ENCODE measurements at places on chromosomes 12 and 14.

GRCh38 chr14:22319526-22320361 is 269.3 kb downstream of the DAD1 start:
- ATAC-seq: peak; percentile 87

DNA sequence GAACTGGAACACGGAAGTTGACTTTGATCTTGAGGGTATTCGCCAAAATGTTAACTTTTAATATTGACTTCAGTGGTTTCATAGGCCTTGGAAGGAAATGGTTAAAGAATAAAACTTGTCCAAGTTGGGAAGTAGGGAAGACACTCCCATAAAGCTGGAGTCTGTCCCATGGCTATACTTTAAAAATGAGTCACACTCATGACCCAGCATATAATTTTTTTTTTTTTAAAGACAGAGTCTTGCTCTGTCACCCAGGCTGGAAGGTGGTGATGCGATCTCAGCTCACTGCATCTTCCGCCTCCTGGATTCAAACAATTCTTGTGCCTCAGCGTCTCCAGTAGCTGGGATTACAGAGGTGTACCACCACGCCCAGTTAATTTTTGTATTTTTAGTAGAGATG is 19.6 kb downstream of the TMPRSS12 start:
- ATAC-seq: peak; percentile 72

DNA sequence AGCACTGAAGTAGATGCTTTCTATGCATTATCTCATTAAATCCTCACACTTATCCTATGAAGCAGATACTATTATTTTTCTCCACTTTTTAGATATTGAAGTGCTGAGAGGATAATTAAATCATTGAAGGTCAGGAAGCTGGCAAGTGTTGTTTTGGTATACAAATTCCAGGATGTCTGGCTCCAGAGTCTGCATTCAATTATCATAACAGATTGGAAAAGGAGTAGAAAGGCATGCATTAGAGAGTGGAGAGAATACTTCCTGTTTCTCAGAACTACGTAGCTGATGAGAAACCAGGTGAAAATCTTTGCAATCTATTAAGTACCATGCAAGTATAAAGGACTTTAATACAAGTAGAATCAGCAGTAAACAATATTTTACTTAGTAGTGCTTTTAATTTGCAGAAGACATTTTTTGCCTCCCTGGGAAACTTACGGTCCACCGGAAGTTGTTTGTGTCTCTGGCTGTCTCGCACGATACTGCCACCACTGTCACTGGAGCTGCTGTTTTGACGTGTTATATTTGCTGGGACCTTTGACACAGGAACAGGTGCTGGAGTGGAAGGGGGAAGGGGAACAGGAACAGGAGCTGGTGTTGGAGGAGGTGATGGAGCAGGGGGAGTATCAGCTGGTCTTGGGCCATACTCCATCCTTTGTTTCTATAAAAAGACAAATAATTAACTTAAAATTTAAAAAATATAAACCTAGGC is 158.0 kb downstream of the EPS8 start:
- ATAC-seq: peak; percentile 33

GRCh38 chr12:68853396-68854077 is 45.6 kb downstream of the MDM2 start:
- no peak for ATAC-seq

DNA sequence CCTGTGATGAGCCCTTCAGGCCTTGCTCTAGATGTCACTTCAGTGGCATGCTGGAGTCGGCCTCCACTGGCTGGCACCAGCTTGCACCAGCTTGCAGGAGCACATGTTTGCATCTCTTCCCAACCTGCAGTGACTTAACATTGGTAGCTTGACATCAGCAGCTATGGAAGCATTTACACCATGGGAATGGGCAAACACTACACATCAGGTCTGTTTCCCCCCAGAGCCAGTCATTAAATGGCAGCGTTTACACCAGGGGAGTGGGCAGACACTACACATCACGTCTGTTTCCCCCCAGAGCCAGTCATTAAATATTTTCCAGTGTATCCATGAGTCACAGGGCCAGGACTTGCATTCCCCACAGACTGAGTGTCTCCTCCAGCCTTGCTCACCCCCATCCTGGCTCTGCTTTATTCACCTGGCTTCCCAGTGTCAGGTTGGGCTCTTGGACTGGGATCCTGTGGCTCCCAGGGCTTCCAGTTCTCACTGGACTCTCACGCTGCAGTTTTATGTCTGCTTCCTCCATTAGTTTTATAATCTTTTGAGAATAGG is 51.6 kb upstream of the VRK1 start:
- no peak for ATAC-seq

- no peak for ATAC-seq
Measured at GRCh38 chr12:125509195-125509594, 444.0 kb downstream of the AACS start.

DNA sequence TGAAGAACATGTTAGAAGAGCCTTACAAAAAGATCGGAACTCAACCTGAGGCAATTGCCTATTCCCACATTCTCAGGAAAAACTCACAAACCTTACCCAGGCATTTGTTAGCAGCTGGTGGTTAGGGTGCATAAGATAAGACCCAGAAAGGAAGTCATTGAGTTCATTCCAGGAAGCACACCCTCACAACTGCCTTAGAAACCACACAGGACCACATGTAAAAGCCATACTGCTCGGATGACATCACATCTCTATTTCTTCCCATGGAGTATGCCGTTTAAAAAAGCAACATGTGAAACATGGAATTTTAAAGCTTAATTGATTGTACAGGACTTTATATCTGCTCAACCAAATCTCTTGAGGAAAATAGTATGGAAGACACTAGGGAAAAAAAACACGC is 411.2 kb downstream of the DAD1 start:
- no peak for ATAC-seq

- ATAC-seq: peak; percentile 47
Measured at GRCh38 chr14:99522457-99522891, 41.3 kb downstream of the CCNK start.

DNA sequence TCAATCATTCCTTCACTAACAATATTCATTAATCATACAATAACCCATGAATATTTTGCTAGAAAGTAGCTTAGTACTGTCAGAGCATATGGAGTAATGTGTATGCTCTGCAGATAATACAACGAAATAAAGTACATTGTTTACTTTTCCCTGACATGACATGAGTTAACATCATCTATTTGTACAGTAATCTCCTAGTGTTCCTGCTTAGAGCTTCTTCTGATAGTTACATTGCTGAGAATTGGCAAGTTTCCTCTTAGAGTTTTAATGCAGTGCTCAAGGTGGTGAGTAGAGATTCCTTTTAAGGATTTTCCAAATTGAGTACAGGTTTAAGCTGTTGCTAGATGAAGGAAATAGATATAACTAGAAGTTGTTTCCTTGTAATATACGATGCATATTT is 164.5 kb upstream of the NPAS3 start:
- no peak for ATAC-seq

DNA sequence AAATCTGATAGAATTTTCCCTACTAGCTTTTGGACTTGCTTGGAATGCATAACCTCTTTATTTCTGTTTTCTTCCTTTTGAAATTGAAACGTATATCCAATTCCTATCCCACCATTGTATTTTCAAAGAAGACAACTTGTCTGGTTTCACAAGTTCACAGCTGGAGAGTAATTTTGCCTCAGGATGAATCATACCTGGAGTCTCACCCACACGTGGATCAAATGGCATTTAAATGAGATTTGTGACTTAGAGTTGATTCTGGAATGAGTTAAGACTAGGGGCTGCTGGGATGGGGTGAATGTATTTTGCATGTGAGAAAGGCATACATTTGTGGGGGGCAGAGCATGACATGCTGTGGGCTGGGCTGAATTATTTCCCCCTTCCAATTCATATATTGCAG is 516.5 kb upstream of the MGAT4C start:
- no peak for ATAC-seq

GRCh38 chr14:81449576-81449975 is 49.5 kb upstream of the STON2 start:
- ATAC-seq: no peak

DNA sequence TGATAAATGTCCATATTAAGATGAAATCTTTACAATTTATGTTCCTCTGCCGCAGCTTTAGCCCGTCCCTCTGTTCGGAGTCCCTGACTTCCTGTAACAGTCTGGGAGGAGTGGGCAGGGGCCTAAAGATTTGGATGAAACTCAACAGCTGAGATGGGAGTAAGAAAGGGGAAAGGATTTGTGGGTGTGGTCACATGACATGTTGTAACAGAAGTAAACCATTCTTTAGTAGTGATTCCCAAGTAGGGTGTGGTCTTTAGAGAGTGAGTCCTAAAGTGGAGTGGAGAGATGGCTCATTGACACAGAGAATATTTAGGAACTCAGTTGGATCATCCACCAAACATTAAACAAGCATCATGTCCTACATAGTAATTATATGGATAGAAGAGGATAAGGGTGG is 12.9 kb downstream of the TMEM117 start:
- ATAC-seq: no peak

DNA sequence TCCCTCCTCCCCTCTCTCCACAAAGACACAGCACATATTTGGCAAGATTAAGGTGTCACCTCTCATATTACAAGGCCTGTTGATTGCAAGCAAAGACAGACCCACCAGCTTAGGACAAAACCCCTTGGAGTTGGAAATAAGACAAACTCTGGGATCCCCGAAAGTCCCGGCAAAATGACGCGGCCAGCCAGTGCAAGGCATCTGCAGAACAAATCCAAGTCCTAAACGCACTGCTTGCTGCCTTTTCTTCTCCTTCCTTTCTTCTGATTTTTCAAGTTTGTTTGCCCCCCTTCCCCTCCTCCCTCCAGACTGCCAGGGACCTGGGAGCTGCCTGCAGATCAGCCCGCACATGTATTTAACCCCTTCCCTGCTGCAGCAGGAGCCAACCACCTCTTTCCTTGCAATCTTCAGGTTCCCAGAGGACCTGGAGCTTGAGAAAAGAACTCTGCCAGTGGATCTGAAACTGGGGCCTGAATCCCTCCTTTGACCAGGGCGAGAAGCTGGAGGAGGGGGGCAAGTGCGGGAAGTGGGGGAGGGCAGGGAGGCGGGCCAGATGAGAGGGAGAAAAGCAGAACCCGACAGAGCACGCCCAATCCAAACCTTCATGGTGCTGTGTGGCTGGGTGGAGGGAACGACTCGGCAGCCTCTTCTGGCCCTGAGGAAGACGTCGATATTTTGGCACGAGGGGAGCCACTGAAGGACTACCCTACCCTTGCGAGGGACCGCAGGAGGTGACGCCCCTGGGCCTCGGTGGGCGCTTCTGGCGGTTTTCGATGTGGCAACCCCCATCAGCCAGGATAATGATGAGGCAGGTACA is 2.0 kb upstream of the NTF3 start:
- no peak for ATAC-seq

- ATAC-seq: no peak
Measured at GRCh38 chr14:65267856-65268255, 144.7 kb upstream of the FUT8 start.

- no peak for ATAC-seq
Measured at GRCh38 chr14:35740215-35740614, 68.9 kb downstream of the RALGAPA1 start.

DNA sequence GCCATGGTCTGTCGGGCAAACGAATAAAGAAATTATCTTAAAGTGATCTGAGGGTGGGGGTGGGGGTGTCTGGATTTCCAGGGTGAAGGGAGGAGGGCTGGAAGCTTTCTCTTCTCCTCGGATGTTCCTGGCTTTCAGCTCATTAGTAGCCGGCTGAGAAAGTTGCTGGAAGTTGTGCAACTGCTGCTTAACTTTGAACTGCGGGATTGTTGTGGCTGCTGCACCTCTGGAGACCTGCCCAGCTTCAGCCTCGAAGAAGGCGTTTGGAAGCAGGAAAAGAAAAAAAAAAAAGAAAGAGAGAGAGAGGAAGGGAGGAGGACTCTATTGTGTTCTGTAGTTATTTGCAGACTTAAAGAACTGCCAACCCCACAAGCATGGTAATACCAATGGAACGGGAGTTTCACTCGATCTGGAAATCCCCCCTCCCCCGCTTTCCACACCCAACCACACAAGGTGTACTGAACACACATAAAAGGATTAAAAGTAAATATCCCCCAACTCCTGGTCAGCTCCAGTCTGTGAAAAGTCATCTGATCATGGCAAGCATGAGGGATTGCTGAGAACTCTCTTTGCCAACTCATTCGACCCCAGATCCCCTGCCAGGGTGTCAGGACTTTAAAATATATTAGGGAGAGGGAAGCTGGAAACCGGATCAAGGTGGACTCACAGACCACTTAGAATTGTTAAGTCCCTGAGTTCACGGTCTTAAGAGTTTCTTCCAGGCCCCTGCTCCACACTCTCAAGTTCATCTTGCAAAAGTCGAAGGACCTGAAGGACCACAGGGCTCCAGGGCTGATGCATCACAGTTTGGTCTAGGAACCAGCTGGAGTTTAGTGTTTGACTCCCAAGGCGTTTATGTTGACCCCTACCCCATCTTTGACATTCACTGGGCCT is at the start of gene RASSF9:
Gene RASSF9 (minus strand): TSS at position 213 of the 894 bp plus-strand sequence. CDS start 208 bp downstream, at position 5.
- peak; percentile 53 for ATAC-seq

- ATAC-seq: no peak
Measured at GRCh38 chr12:69999561-69999960, 174.5 kb downstream of the MYRFL start.

Measured in SK-N-SH treated with all-trans-retinoic acid at 6 μM for 48 hours (cell line).